ENCODE measurements at places on chromosomes 7 and 10.

- peak; percentile 94 for DNase-seq
Measured at GRCh38 chr10:71840177-71840957, 10.7 kb downstream of the PSAP start.

DNA sequence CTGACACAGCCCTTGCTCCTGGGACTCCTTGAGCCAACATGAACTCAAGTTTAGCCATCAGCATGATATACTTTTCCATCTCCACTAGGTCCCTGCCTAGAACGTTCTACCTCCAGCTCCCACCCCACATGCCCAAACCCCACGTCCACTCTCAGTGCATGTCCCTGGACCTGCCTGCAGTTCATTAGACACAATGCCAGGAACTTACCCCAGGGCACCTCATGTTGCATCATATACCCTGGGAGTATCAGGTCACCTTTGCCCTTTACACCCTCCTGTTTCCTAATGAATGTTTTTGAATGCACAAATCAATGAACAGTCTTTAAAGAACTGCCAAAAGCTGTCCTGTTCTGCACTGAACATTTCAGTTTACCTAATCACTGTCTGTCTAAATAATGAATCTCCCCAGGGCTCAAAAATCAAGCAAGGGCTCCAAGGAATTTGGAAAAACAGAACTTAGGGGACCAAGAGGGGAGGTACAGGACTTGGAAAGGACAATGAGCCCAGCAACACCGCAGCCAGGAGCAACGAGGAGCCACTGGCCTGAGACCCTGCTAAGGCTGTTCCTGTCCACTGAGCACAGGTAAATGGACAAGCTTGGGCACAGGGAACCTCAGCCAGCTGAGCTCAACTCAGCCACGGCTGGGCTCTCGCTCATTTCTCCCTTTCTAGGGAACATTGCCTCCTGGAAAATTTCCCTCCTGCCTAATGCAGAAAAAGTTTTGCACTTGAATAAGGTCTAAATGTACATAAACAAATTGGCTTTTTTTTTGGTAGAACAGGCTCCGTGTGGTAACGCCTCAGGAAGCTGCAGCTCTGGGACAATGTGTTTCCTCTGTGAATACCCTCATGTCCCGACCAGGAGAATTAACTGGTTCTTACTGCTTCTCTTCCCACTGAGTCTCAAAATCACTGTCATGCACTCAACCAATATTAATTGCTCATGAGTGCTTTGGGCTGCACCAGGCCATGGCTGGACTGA lies 7.4 kb downstream of the MAT1A start:
- DNase-seq, result no peak

DNA sequence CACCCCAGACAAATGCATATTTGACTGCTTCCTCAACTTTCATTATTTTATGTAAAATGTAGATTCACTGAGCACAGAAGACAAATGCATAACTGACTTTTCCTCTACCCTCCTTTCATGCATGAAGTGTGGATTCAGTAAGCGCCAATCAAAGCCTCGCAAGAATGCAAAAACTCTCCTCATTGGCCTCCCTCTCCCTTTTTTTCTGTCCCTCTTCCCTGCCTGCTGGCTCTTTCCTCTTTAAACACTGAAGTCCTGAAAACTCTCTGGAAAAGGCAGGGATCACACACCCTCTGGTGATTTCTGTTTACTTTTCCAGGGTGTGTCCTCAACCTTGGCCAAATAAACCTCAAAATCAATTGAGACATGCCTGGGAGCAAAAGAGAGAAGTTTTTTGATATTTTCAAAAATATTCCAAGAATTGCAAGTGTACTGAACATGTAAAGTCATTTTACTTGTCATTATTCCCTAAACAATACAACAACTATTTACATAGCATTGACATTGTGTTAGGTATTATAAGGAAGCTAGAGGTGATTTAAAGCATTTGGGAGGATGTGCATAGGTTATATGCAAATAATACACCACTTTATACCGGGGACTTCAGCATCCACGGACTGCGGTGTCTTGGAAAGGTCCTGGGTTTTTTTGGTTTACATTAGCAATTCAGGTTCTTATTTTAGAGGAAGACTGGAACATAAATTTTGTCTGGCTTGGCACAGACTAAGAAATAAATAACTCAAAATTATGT lies 71.4 kb downstream of the SEC61G start:
- DNase-seq, result no peak

DNA sequence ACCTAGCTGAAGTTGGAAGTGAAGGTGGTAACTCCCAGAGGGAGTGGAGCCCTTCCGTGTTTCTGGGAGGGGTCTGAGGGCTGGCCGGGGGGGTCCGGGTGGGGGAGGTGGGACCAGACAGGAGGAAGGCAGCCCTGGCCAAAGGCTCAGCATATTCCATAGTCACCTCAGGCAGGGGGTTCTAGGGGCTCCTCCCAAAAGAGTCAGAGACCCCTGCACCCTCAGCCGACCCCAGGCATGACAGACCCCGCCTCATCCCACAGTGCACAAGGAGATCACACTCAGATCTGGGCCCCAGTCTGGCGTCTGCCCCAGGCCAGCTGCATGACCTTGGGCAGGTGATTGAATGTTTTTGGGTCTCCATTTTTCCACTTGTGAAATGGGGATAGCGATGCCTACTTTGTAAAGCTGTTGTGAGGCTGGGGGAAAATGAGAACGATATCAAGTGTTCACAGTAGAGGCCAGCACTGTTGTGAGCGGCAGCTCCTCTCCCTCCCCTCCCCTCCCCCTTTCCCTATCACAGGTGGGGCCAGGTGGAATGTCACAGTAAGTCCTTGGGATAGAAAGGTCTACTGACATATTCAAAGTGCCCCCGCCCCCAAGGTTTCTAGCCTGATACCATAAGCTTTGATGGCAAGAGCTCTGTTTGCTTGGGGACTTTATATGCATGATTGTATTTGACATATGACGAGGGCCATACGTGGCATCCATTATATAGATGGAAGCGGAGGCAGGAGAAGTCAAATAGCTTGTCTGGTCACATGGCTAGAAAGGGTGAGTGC lies 33.3 kb downstream of the DNAJB12 start:
- DNase-seq, result no peak

- no peak for DNase-seq
Measured at GRCh38 chr7:3206771-3207191, 94.3 kb upstream of the SDK1 start.

DNA sequence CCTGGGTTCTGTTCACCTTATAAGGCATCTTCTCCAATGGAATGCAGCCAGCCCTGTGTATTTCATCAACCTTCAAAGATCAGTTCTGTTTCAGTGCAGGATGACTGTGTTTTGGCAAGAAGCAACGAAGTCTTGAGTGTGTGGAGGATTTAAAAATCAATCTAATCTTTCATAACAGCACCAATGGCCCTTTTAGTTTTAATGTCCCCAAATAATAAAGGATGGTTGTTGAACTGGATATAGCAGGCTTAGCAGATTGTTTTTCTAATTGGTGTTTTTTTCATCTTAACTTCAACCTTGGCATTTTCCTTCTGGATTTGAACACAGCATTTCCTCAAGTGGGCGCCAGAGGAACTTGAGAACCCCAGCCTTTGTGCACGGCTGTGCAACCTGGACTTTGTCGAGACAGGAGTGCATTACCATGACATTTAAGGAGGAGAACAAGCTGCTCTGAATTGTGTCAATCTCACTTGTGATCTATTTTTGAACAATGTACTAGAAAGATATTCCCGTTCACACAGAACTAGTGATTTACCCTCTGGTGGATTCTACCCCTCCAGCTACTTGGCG lies 313.3 kb upstream of the AKR1E2 start:
- DNase-seq, result peak; percentile 93

- DNase-seq, result no peak
Measured at GRCh38 chr10:124962421-124962820, 20.5 kb downstream of the ZRANB1 start.

GRCh38 chr10:128473911-128474310 lies 347.7 kb upstream of the MKI67 start:
- DNase-seq, result no peak

GRCh38 chr7:159033473-159033825 lies 111.2 kb downstream of the VIPR2 start:
- DNase-seq, result no peak

- DNase-seq, result no peak
Measured at GRCh38 chr7:74583630-74584029, 73.9 kb upstream of the GTF2I start.

GRCh38 chr10:127040756-127041155 lies 135.5 kb downstream of the DOCK1 start:
- DNase-seq, result peak; percentile 46

DNA sequence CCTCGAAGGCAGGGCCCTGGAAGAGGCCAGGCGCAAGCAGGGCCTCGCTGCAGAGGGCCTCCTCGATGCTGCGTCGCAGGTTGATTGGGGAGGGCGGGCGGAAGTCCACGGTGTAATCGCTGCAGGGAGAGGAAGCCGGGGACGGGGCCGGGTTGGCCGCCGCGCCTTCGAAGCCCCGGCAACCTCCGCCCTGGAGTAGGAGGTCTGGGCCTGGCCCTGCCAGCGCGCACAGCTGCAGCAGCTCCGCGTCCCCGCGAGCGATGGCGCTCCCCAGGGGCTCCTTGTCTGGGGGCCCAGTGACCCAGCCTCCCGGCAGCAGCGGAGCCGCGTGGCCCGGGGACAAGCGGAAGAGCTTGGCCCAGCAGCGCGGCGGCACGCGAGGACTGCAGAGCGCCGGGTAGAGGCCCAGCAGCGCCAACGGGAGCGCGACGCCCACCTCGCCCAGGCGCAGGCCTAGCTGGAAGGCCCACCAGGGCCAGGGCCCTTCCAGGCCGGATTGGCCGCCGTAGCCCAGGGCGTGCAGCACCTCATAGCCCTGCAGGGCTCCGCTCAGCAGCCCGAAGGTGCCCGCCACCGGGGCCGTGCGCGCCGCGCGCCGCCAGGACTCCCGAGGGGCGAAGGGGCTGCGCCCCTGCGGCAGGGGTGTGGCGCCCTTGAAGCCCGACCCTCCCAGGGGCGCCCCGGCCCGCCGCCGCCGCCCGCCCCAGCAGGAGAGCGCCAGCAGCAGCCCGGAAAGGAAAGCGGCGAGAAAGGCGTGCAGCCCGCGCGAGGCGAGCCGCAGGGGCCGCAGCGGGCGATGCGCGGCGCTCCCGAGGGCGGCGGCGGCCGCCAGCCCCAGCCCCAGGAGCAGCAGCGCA lies 7.8 kb upstream of the RBM28 start:
- DNase-seq, result no peak

GRCh38 chr7:30396389-30396788 lies 82.2 kb downstream of the NOD1 start:
- peak; percentile 17 for DNase-seq

- no peak for DNase-seq
Measured at GRCh38 chr7:69871886-69872569, 273.8 kb downstream of the AUTS2 start.
